Kidney (tissue), 22 donors: ENCODE measurements at places on chromosomes 7 and 10. TPM values are rescaled to one million over a fixed set of nuclear protein-coding genes. Genes with fewer than 3 reads are reported as not detected.

Gene TRIM24
- 16.8 TPM for total RNA-seq

Gene SHTN1
- 44.2 TPM for total RNA-seq

Gene C7orf57
- 0.63 TPM for total RNA-seq

Gene PGAM2
- total RNA-seq, result 2.1 TPM

Gene TRIL
- 6.1 TPM for total RNA-seq

Gene NKX6-2
- total RNA-seq, result 2.5 TPM

Gene GSDME
- 11.7 TPM for total RNA-seq

Gene ENTPD1
- total RNA-seq, result 36.6 TPM

Gene CALML3
- total RNA-seq, result not detected

Gene SP8
- total RNA-seq, result not detected

Gene ANKRD30A
- total RNA-seq, result not detected

Gene MACC1
- total RNA-seq, result 72.6 TPM

Gene TMEM196
- total RNA-seq, result 0.06 TPM

Gene UPK3BL1
- 23.9 TPM for total RNA-seq

Gene ITGB1
- 410 TPM for total RNA-seq

Gene TFEC
- total RNA-seq, result 14.4 TPM

Gene FKBP6
- 0.13 TPM for total RNA-seq

Gene EGR2
- 1.6 TPM for total RNA-seq

Gene INA
- total RNA-seq, result 0.16 TPM
